ENCODE measurements at places on chromosomes 1 and 21.
A peak's percentile ranks its signal among the peaks of the same experiment; 100 is the strongest.

- DNase-seq: no peak
Observed at GRCh38 chr1:232574889-232575762, 54.8 kb downstream of the SIPA1L2 start.

DNA sequence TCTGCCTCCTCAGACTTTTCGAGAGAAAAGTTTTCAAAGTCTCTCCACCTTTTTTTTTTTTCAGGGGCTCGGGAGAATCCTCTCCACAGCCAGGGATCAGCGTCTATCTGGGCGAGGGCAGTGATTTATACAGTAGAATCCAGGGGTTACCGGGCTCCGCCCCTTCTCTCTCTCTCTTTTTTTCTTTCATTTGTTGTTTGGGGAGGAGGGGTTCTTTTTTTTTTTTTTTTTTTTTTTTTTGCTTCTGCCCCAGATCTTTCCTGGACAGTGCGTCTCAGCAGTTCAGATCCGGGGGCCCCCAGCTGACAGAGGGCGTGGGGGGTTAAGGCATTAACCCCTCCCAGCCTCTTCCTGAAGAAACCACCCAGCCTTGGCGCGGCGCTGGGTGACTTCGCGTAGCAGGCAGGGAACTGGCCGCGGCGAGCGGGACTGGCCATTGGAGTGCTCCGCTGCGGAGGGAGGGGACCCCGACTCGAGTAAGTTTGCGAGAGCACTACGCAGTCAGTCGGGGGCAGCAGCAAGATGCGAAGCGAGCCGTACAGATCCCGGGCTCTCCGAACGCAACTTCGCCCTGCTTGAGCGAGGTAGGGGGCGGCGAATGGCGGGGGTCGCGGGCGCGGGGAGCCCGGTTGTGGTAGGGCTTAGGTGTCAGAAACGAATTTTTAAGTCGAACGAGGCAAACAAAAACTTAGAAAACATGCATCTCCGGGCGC, at the start of gene S1PR1:
TSS of gene S1PR1 (plus strand) at position 504 of the 713 bp plus-strand sequence. CDS start 1,966 bp downstream, outside the sequence.
- DNase-seq: peak; percentile 78

DNA sequence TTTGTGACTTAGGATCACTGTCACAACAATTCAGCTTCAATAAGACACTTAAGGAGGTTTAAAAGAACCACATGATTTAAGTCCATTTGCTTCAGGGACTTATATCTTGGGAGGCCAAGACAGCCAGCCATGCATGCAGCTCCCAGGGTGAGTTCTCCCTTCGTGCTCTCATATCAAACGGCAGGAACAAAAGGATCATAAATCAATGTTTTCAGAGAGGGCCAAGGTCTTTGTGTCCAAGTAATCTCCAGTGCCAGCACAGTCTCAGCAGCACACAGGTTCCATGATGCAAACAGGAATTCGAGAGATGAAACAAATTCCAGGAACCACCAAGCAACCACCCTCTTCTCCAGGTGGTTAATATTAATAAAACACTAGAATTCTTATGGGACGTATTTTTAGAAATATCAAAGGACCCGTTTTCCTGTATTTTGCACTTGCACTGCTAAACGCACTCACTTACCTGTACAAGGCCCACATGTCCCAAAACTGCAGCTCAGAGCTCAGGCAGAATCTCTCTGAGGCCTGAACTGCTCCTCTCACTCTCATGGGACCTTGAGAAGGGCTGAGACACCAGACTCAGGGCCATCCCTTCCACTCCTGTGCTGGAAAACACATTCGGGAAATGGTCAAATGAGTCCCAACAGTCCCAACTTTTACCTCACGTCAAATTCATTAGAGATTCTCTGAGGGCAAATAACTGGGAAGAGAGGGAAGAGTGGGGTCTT, 100.0 kb upstream of the RAB4A start:
- no peak for DNase-seq

DNA sequence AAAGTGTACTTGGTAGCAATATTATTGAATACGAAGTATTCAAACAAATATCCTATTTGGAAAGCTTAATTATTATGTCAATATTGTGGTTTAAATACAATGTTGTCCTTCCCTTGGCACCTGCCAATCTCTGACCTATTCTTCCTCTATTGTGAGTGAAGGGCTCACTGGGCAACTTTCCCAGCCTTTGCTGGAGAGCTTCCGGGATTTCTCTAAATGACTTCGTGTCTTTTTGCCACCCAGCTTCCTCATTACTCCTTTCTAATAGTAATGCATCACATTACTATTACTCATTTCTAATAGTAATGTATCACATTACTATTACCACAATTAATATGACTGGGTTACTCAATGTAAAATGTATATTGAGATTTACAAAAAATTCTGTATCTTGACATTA, 880.6 kb downstream of the BRINP3 start:
- DNase-seq: no peak

DNA sequence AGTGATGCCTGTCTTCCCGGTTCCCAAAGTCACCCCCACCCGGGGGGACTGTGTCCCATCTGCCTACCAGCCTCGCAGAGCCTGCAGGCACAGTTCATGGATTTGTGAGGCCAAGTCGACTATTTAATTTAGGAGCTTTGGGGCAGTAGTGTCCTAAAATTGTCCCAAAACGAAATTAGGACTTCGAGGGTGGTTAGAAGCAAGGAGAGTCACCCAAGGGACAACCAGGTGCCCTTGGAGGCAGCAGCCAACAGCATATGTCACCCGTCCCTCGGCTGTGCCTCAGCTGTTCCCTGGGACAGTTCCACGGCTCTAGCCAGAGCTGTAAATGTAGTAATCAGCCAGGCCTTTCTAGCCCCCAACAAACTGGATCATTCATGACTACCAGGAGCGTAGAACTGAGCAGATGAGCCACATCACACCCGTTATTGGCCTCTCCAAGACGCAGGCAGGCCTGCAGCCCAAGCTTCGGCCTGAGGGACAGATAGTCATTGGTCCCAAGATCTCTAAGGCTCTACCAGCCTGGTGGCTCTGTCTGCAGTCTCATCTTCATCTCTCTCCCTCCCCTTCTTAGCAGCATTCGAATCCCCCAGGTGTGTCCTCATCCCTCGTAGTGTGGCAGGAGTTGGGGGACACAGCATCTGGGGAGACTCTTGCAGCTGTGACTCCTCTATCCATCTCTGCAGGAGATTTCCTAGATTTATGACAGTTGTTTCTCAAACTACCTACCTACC, 2.9 kb downstream of the PAX7 start:
- DNase-seq: no peak

GRCh38 chr1:9238134-9238533, 3.6 kb downstream of the H6PD start:
- DNase-seq: no peak

DNA sequence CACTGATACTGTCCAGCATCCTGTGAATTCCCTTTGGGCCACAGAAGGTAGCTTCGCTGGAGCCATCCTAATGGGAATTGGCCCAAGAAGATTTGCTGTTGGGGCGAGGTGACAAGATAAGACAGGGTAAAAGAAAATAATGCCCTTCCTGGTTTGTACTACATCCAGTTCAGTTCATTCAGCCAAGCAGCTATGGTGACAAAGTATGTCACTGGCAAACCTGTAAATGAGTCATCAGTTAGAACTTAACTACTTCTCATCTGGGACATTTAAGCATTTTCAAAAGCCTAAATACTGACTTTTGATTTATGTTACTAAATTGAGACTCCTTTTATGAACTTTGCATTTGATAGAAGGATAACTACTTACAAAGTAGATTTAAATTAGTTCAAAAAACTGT, 54.2 kb downstream of the WDR64 start:
- no peak for DNase-seq

DNA sequence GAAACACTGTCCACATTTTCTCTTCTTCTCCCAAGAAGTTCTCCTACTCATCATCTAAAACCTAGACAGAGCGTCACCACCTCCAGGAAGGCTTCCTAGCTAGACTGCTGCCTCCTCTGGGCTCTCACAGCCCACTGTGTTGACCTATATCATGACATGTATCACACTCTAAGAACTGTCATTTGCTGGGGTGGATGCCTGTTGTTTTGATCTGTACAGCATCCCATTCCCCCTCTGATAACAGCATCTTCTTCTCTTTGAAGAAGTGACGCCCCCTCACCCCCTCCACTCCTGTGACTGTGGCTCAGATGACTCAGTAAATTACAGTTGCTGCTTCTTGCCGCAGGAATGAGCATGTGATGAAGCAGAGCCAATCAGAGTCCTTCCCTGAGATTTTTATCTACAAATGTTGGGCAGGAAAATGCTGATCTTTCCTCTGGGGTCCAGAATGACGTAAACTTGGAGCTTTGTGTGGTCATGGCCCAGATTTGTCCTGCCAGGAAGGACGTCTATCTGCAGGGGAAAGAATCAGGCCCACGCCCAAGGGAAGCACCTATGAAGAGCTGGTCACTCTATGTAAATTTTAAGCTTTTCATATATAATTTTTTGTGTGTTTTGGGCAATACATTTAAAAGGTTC, 28.0 kb upstream of the FOXO6 start:
- DNase-seq: peak; percentile 21

- DNase-seq: no peak
Observed at GRCh38 chr21:15947677-15948076, 217.9 kb downstream of the USP25 start.

DNA sequence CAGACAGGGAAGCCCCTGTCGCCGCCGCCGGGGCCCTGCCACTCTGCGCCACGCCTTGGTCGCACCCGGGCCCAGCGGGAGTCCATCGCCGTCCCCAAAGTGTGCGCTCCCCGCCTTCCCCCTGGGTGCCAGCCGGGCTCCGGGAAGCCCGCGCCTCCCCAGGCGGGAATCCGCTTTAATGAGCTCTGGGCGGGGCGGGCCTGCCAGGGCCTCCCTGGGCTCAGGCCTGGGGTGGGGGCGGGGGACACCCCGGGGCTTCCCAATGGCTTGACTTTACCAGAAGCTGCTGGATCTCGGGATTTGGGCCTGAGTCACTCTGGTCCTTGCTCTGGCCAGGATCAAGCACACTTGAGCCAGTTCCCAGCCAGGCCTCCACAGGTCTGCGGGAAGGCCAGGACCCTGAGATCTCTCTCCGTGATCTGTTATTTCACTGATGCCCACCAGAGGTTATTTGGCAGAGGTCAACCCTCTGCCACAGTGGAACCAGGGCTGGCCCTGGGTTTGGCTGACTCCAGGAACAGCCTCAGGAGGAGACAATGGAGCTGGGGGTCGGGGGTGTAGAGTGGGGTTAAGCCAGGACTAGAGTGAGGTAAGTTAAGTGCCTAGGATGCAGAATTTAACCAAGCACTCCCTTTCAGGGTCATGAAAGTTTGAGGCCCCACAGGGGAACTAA, 178.4 kb upstream of the EDN2 start:
- peak; percentile 83 for DNase-seq

- DNase-seq: no peak
Observed at GRCh38 chr1:44113095-44113609, 5.5 kb upstream of the KLF17 start.

- no peak for DNase-seq
Observed at GRCh38 chr1:5415606-5416005, 576.6 kb downstream of the NPHP4 start.

DNA sequence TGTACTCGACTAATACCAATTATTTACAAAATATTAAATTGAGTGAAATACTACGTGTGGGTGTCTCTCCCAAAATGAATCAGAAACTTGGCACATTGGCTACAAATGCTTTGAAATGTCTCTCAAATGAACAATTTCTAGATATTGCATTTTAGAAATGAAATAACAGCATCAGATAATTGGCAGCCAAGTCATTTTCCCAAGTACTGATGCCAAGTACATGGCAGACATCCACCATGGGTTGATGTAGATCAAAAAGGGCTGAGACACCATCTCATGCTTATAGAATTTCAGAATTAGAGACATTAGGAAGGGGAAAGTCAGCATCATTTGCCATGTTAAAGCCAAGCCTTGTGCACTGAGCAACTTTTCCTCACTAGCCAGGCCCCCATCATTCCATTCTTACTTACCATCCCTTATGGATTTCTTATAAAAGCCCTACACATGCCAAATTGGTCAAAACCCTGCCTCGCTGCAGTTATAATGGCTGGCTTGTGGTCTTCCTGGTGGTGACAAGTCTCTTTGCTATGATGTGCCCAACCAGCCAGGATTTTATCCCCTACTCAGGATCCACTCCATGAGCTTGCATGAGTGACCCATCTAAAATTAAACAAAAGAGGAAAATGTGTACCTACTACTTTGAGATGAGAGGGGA, 73.1 kb downstream of the GREM2 start:
- no peak for DNase-seq

- DNase-seq: no peak
Observed at GRCh38 chr21:31222142-31222541, 121.9 kb downstream of the TIAM1 start.

DNA sequence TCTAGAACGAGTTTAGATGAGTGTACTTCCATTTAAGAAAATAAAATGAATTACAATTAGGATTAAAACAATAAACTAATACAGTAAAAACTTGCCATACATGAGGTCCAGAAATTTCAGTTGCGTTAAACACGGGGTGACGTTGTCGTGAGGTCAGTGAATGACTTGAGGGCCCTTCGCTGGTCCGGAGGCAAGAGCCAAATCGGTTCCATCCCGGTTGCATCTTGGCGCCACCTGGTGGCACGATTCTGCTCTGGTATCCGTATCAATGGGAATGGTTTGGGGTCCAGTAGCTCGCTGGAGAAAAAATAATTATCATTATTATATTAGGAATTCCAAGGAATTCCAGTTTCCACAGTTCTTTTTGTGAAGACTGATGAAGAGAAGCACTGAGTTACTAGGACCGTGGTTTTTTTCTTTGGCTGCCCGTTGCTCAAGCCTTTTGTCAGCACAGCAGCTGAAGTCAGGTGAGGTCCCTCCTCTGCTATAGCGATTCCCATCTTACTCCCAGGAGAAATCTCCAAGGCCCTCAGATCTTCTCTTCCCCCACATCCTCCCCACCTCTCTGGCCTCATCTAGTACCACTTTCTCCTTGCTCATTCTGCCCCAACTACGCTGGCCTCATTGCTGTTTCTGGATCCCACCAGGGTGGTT, 161.4 kb downstream of the SLC35F3 start:
- DNase-seq: no peak

DNA sequence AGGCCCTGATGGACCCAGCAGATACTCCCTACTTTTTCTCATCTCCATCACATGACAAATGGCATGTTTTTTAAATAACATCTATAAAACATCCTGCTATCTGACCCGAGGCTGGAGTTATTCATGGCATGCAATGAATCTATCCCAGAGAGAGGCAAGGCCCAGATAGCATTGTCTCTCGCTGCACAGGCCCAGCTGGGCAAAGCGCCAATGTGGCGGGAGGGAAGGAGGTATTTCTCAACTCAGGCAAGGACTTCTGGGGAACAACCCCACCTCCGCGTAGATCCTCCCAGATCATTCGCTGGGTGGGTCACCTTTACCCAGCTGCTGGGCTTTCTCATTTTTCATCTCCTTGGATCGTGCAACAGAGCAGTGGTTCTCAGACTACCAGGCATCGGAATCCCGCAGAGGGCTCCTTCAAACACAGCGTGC, 59.8 kb downstream of the ERG start:
- peak; percentile 75 for DNase-seq

- DNase-seq: no peak
Observed at GRCh38 chr1:54474310-54475251, 68.4 kb upstream of the SSBP3 start.

DNA sequence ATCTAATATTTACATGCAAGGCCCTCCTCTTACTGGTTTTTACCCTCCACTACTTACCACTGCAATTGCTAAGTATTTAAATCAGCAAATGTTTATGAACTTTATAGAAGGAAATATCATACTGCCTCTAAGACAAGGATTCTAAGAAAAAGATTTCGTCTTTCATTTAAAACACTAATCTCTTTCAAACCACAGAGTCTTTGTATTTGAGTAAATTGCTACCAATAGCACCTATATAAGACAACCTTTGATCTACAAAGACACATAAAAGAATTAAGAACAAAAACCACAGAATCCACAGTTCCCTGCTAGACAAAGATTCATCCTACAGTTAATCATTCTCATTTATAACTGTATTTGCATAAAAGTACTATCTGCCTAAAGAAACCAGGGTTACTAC, 37.6 kb downstream of the RNF115 start:
- no peak for DNase-seq

All from coronary artery (tissue), 2 donors.